ENCODE measurements at places on chromosomes 5 and 9. TPM values are rescaled to one million over a fixed set of nuclear protein-coding genes. Genes with fewer than 3 reads are reported as not detected.

Gene TAF11L10
- total RNA-seq, result not detected

Gene SMIM15
- 29.5 TPM for total RNA-seq

Gene SOWAHA
- total RNA-seq, result 0.03 TPM

Gene TDRD7
- total RNA-seq, result 8.1 TPM

Gene C9orf152
- total RNA-seq, result not detected

Gene PPP1R26
- total RNA-seq, result 23.0 TPM

Gene SPINK4
- total RNA-seq, result not detected
